ENCODE measurements at places on chromosomes 6 and 20. TPM values are rescaled to one million over a fixed set of nuclear protein-coding genes. Genes with fewer than 3 reads are reported as not detected.

DNA sequence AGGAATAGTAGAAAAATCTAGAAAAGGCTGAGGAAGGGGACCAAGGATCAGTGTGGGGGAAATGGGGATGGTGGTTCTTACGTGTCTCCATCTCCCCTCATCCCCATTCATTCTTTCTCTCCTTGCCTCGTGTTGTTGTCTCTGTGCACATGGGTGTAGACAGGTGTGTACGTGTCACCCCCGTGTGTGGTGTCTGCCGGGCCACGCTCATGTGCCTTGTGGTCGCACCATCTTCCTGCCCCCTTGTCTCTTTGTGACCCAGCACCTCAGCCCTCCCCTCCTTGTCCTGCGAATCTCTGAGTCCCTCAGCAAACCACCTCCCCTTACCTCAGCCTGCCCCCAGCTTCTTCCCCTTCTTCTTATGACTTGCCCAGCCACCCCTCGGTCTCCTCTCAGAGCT, 39.4 kb downstream of the FOXP4 start:
- DNase-seq = no peak

- no peak for DNase-seq
Observed at GRCh38 chr6:128018821-128019220, 118.0 kb upstream of the THEMIS start.

DNA sequence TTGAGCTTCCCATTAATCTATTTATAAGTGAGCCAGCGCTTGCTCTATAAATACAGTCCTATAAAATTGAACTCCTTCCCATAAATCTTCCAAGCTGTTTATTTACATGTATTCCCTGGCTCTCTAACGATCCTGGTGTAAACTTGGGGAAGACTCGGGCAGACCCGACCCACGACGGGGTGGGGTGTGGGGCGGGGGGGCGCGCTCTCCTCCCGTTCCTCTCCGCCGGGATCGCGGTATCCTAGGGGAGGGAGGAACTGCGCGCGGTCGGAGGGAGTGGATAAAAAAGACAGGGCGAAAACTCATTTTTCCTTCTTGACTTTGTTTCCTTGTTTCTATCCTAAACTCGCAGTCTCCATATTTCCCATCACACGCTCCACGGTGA, 31.1 kb downstream of the TFAP2B start:
- DNase-seq = no peak

GRCh38 chr6:113701552-113702254, 155.4 kb upstream of the MARCKS start:
- DNase-seq = no peak

- DNase-seq = no peak
Observed at GRCh38 chr6:131910956-131911355, 40.2 kb downstream of the CCN2 start.

The GHRH gene
- total RNA-seq = not detected

The PRKN gene
- 0.43 TPM for total RNA-seq

Measured in A172 (cell line).